ENCODE measurements at places on chromosomes 5 and 9. TPM values are rescaled to one million over a fixed set of nuclear protein-coding genes. Genes with fewer than 3 reads are reported as not detected.

The LVRN gene
- not detected for total RNA-seq

The APC gene
- total RNA-seq = 22.6 TPM

The TLX3 gene
- not detected for total RNA-seq

The IRGM gene
- not detected for total RNA-seq

The KIAA0825 gene
- total RNA-seq = 1.3 TPM

The KLHL9 gene
- total RNA-seq = 17.7 TPM

The FAM200C gene
- total RNA-seq = 2.0 TPM

- no peak overlapping the region for H3K4me3 ChIP-seq
- H3K36me3 ChIP-seq = no peaks in the 10 kb centered on the region
- H3K27me3 ChIP-seq = no peaks in the 10 kb centered on the region
- H3K27ac ChIP-seq = no peak overlapping the region
- DNase-seq = no peak
Measured at GRCh38 chr5:112614986-112615385, 122.7 kb upstream of the APC start.

GRCh38 chr5:92907938-92908606 is 672.9 kb downstream of the NR2F1-AS1 start:
- DNase-seq = peak; percentile 8
- no peak overlapping the region for H3K4me3 ChIP-seq
- no peaks in the 10 kb centered on the region for H3K27me3 ChIP-seq
- H3K36me3 ChIP-seq = no peaks in the 10 kb centered on the region
- H3K27ac ChIP-seq = no peak overlapping the region

DNA sequence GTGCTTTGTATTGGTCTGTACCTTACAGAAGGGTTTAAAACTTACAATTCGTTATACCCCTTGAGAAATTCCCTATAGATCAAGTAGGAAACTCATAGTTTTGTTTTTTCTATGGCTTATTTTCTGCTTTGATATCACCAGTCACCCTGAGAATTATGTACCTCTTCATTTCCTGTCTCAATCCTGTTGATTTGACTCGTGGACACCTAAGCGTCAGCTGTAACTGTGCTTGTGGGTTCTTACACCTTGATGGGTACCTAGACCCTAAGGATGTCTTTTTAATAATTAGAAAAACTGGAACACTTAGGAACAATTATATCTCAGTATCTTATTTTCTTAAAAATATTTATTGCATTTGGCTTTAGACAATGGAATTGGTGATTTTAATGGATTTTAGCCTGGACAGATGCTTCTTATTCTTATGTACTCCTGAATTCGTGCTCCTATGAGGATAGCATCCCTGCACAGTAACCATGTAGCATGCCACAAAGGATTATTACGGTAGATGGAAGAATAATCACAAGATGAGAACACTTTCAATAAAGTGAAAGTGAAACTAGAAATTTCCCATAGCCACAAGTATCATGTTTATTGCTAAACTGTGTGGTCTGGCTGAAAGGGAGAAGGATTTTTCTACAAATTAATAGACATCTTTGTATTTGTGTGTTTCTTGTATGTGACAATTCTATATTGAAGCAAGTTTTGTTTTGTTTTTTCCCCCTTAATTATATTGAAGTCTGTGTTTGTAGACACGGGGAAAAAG is 1920.3 kb upstream of the WWC1 start:
- H3K4me1 ChIP-seq = no peaks in the 10 kb centered on the region
- H3K27me3 ChIP-seq = no peaks in the 10 kb centered on the region
- H3K27ac ChIP-seq = no peak overlapping the region
- H3K36me3 ChIP-seq = no peaks in the 10 kb centered on the region
- no peak for DNase-seq

GRCh38 chr5:59837071-59837470 is 56.5 kb downstream of the PDE4D start:
- H3K27ac ChIP-seq = no peak overlapping the region
- DNase-seq = no peak
- no peaks in the 10 kb centered on the region for H3K4me1 ChIP-seq
- no peak overlapping the region for H3K4me3 ChIP-seq
- no peaks in the 10 kb centered on the region for H3K27me3 ChIP-seq

- no peak for DNase-seq
- no peaks in the 10 kb centered on the region for H3K36me3 ChIP-seq
- no peaks in the 10 kb centered on the region for H3K4me1 ChIP-seq
Measured at GRCh38 chr9:122426723-122427122, 51.0 kb downstream of the OR1J1 start.

DNA sequence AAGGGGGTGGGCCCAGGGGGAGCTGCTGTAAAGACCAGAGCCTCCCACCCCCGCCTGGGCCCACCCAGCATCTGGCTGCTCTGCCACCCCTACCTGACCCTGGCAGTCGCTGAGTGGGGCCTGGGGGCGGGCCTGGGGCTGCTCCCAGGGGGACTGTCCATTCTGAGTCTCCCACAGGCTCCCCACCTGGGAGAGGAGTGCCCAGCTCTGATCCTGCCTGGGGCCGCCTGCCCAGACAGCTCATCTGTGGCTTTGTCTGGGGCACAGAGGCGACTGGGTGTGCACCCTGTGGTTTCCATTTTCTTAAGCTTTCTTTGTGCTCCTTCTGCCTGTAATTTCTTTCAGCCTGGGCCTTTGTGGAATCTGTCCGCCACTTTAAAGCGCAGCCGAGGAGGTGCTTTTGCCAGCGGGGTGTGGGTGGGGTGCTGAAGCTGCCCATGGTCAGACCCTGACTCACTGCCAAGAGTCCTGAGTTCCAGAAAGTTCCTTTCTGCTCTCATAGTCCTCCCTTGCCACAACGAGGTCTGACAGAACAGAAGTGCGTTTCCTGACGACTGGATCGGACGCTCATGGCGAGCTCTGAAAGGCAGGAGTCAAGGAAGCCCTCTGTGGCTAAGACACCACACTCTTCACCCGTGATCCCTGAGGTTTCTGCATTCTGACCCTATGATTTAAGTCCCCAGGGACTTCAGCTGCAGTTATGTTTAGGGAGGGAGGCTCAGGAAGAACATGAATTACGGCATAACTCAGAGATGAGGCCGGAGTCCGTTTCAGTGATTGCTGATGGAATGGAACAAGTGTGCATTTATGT is 225.0 kb downstream of the FANCC start:
- H3K27me3 ChIP-seq = no peaks in the 10 kb centered on the region
- DNase-seq = no peak
- no peak overlapping the region for H3K27ac ChIP-seq
- H3K4me1 ChIP-seq = no peaks in the 10 kb centered on the region
- no peaks in the 10 kb centered on the region for H3K36me3 ChIP-seq

- H3K36me3 ChIP-seq = no peaks in the 10 kb centered on the region
- no peak overlapping the region for H3K27ac ChIP-seq
- DNase-seq = no peak
- H3K4me1 ChIP-seq = no peaks in the 10 kb centered on the region
- no peaks in the 10 kb centered on the region for H3K27me3 ChIP-seq
Measured at GRCh38 chr5:87661784-87662566, 249.2 kb upstream of the CCNH start.

- no peaks in the 10 kb centered on the region for H3K27me3 ChIP-seq
- H3K4me3 ChIP-seq = no peak overlapping the region
- no peaks in the 10 kb centered on the region for H3K4me1 ChIP-seq
- no peak for DNase-seq
- no peak overlapping the region for H3K27ac ChIP-seq
Measured at GRCh38 chr5:79186021-79186420, 49.9 kb upstream of the JMY start.

GRCh38 chr5:56983593-56984361 is 31.9 kb upstream of the MIER3 start:
- no peak overlapping the region for H3K27ac ChIP-seq
- H3K36me3 ChIP-seq = no peaks in the 10 kb centered on the region
- H3K27me3 ChIP-seq = no peaks in the 10 kb centered on the region

DNA sequence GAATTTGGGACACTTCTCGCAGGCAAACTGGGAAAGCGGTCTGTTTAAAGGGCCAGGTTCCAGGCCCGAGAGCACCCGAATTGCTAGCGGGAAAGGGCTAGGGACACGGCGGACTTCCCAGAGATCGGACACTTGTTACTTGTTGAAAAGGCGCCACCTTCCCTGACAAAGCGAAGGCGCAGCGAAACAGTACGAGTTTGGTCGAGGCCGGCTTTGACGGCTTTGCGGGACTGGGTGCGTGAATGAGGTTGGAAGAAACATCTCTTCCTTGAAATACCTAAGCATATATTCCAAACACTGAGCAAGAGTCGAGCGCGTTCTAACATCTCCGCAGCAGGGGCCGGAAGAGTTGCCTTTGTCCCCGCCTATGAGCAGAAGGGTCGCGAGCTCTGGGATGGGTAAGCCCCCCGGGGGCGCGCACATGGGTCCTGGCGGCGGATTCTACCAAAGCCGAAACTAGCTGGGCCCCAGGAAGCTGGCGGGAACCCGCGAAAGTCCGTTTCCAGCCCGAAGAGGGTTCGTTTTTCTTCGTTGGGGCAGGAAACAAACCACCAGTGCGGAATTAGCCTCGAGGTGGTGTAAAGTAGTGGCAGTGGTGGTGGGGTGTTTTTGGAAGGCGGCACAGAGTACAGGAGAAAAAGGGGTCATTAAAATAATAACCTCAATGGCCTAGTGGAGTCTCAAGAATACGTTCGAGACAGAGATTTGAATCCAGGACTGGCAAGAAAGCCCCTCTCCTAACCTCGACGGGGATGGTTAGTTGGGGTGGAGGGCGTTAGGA is 1.5 kb downstream of the GDNF start:
- peaks cover 3% of the 10 kb centered on the region for H3K4me1 ChIP-seq
- no peaks in the 10 kb centered on the region for H3K36me3 ChIP-seq
- H3K27me3 ChIP-seq = peaks cover 21% of the 10 kb centered on the region

DNA sequence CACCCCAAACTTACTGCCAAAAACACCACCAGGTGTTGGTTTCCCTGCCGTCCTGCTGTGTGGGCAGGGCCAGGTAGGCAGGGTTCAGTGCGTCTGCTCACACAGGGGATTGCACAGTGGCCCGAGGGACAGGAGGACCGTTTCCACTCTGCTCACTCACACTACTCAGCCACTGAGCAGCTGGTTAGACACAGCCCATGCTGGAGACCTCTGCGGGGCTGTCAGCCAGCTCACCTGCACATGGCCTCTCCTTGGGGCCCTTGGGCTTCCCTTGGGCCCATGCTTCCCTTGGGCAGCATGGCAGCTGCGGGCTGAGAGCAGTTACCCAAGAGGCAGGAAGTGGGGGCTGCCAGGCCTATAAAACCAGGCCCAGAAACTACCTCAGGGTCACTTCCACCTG is 79.0 kb downstream of the SYK start:
- H3K4me3 ChIP-seq = no peak overlapping the region
- H3K4me1 ChIP-seq = peaks cover 15% of the 10 kb centered on the region
- H3K27me3 ChIP-seq = no peaks in the 10 kb centered on the region

GRCh38 chr5:111779260-111779921 is 22.4 kb upstream of the NREP start:
- H3K27ac ChIP-seq = no peak overlapping the region
- H3K4me1 ChIP-seq = no peaks in the 10 kb centered on the region
- DNase-seq = no peak
- no peak overlapping the region for H3K4me3 ChIP-seq

DNA sequence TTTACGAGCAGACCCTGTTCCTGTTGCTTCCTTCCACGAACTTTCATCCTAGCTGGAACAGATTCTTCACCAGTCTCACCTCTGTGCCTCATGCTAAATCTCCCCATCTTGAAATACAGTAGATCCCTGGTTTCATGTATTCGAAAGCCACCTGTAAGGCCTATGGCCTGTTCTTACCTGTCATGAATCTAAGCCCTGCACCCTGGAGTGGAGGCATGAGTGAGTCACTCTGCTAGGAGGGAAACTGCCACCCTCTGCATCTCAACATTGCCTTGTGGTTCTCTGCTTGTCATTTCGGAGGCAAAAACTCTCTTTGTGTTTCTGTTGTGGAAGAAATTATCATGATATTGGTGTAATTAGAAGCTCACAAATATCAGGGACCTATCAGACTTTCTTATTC is 320.0 kb downstream of the ENC1 start:
- no peaks in the 10 kb centered on the region for H3K27me3 ChIP-seq
- no peak overlapping the region for H3K27ac ChIP-seq
- H3K4me1 ChIP-seq = peaks cover 18% of the 10 kb centered on the region
- no peaks in the 10 kb centered on the region for H3K36me3 ChIP-seq
- no peak for DNase-seq
- H3K4me3 ChIP-seq = no peak overlapping the region

DNA sequence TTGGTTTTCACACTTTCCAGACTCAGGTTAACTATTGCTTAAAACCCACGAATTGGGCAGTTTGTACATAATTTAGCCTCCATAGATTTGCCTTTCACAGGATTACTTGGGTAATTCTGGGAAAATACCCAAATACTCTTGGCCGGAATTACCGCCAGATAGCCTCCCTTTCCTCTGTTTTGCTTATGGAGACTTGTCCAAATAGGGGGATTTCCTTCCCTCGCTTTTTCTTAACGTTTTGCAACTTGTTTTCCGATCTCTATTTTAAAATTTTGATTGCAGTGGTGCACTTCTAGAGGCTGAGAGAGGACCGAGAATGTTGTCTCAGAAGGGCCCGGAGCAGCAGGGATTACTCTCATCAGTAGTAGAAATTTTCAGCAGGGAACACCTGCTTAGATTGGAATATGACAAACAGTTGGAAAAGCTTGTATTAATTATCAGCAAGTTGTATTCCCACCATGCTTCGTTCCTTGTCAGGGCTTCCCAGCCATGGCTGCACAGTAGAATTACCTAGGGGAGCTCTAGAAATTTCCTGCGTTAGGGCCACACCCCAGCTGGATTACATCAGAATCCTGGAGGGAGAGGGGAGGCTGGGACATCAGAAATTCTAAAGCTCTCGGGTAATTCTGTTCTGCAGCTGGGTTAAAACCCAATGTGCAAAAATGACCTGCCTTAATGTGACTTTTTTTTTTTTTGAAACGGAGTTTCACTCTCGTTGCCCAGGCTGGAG is 329.1 kb downstream of the SH3GL2 start:
- H3K27me3 ChIP-seq = peaks cover 2% of the 10 kb centered on the region
- no peaks in the 10 kb centered on the region for H3K36me3 ChIP-seq
- H3K27ac ChIP-seq = no peak overlapping the region
- no peak for DNase-seq
- H3K4me1 ChIP-seq = no peaks in the 10 kb centered on the region
- no peak overlapping the region for H3K4me3 ChIP-seq

DNA sequence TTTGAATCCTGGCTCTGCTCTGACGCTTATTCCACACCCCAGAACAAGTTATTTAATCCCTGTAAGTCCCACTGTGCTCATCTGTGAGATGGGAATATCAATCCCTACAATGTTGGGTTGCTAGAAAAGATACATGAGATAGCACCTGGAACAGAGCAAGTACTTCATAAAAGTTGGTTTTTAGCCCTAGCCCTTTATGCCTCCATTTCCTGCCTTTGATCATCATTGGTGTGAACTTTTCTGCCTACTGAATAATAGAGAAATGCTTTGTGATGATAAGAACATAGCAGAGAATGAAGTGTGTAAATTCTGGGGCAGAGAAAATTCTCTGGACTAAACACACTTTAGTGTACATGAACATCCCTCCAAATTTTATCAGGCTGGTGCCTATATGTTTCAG is 90.3 kb upstream of the RANBP6 start:
- no peak overlapping the region for H3K27ac ChIP-seq
- no peak overlapping the region for H3K4me3 ChIP-seq
- H3K27me3 ChIP-seq = no peaks in the 10 kb centered on the region
- H3K4me1 ChIP-seq = no peaks in the 10 kb centered on the region
- no peaks in the 10 kb centered on the region for H3K36me3 ChIP-seq

- H3K4me3 ChIP-seq = no peak overlapping the region
- peaks cover 13% of the 10 kb centered on the region for H3K4me1 ChIP-seq
- H3K36me3 ChIP-seq = no peaks in the 10 kb centered on the region
- H3K27ac ChIP-seq = no peak overlapping the region
Measured at GRCh38 chr9:136771907-136772415, 7.6 kb upstream of the LCN15 start.

Measured in GM12878 (cell line).